Left lung (tissue), 14 donors: ENCODE measurements at places on chromosomes 1 and 21. TPM values are rescaled to one million over a fixed set of nuclear protein-coding genes. Genes with fewer than 3 reads are reported as not detected.

The FOXD2 gene
- 0.34 TPM for total RNA-seq

The PI4KB gene
- 71.3 TPM for total RNA-seq

The RGSL1 gene
- total RNA-seq = 0.39 TPM

The ALPL gene
- 198 TPM for total RNA-seq

The RIPPLY3 gene
- 0.35 TPM for total RNA-seq

The CR1 gene
- total RNA-seq = 6.9 TPM

The PINK1 gene
- 56.3 TPM for total RNA-seq

The SLC44A3 gene
- 38.4 TPM for total RNA-seq
